Activated T-helper 2 cell treated with anti-CD3 and anti-CD28 coated beads, Interferon-gamma antibody, Interleukin-2, Interleukin-4, amounts not matched to agents 10 μg/mL and 5 μg/mL and 100 μg/mL, durations not matched to agents 14 hours and 24 hours and 36 hours (primary cell): ENCODE measurements at places on chromosomes 7 and 10.

DNA sequence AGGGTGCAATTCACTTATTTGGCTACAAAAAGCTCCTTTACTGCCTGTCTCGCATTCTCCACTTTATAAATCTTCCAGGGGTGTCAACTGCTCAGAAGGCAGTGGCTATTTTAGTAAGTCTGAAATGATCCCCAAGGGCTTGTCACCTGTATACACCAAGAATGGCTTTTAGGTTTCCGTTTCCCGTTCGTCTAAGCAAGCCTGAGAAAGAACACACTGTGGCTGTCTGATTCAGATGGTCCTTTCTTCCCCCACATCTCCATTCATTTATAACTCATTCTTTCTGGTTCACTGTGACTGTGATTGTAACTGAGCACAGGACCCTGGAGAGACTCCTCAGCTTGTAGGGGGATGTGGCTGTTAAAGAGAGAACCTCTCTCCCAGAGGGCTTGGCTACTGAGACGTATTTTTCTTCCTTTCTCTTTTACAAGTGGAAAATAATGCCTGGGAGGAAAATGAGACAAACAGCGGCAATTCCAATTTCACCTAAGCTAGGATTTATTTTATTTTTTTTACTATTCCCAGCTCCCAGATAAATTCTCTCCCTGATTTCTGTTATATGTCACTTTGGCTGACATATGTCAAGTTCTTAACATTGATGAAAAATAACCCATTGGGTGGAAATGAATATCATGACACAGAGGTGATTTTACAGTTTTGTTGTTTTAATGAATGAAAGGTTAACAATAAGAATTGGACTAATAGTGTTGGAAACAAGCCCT is 129.3 kb downstream of the FAM107B start:
- DNase-seq = no peak

DNA sequence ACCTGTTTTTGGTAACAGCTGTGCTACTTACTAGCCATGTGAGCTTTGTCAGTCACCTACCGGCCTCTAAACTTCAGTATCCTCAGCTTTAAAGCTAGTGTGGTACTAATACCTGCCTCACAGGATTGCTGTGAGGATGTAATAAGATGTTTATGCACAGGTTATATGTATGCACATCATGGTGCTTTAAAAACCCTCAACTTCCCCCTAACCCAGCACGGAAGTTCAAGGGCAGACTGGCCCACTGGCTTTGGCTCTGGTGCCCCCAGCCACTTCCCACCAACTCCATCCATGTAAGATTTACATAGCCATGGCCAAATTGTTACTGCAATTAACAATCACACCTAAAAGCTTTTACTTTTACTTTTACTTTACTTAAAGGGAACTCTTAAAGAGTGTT is 676.0 kb upstream of the GALNT17 start:
- no peak for DNase-seq

DNA sequence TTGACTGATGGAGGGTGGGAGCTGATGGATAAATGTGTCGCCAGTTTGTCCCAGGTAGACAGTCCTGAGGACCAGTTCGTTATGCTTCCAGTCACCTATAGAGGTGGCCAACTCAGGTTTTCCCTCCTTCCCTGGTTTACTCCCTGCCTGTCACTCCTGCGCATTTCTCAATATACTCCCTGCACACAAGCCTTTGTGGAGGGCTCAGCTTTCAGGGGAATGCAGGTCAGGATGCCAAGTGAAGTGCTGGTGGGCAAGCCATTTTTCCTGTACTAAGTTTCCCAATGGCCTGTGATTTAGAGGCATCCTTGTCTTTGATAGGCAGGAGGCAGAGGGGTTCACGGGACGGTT is 473.5 kb upstream of the ZMIZ1 start:
- DNase-seq = no peak

DNA sequence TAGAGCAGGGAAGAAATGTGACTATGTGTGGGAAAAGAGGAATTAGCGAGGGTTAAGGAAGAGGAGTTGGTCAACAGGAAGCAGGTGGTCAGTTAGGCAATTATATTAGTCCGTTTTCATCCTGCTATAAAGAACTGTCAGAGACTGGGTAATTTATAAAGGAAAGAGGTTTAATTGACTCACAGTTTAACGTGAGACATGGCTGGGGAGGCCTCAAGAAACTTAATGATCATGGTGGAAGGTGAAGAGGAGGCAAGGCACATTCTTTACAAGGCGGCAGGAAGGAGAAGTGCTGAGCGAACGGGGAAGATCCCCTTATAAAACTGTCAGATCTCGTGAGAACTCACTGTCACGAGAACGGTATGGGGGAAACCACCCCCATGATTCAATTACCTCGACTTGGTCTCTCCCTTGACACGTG is 35.0 kb downstream of the RAMP3 start:
- DNase-seq = no peak

GRCh38 chr10:17247210-17247609 is 19.2 kb downstream of the VIM start:
- no peak for DNase-seq
